Mesenteric fat pad (tissue), 1 donor: ENCODE measurements at places on chromosomes 3 and 15.
A peak's percentile ranks its signal among the peaks of the same experiment; 100 is the strongest.

DNA sequence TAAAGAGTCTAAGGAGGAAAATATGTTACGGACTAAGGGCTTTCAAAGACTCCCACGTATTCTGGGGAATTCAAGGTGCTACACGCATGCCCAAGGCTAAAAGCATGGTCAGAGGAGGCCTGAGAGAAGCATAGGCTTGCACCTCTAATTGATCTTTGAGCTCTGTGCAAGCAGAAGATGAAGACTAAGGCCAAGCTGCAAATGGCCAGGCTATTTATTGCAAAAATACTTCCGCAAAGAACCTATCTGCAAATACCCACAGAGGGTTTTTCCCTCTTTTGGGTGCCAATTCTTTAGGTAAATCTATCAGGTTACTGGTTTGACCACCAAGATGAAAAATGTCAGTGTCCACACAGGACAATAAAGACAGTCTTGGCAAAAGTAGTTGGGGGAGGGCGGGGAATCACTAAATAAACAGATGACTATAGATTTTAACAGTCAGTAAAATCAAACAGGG lies 119.5 kb downstream of the STAG1 start:
- DNase-seq, result no peak

GRCh38 chr3:36846406-36846805 lies 82.1 kb upstream of the DCLK3 start:
- no peak for DNase-seq

DNA sequence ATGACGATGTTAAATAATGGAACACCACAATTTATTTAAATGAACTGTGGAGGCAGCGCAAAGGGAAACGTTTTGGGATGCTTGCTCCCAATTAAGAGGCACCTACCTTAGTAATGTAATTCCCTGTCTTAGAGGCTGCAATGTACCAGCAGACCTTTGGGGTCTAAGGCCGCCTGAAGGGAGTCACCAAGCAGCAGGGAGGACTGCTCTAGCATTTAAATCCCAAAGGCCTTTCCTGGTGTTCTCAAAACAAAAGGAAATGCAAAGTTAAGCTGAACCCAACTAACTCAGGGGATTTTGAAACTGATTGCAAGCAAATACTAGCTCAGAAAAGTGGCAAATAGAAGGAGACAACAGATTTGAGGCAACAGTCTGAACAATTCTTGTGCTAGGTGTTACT lies 510.8 kb downstream of the GABRG3 start:
- no peak for DNase-seq

GRCh38 chr3:157087780-157088600 lies 72.0 kb downstream of the CCNL1 start:
- DNase-seq, result no peak

DNA sequence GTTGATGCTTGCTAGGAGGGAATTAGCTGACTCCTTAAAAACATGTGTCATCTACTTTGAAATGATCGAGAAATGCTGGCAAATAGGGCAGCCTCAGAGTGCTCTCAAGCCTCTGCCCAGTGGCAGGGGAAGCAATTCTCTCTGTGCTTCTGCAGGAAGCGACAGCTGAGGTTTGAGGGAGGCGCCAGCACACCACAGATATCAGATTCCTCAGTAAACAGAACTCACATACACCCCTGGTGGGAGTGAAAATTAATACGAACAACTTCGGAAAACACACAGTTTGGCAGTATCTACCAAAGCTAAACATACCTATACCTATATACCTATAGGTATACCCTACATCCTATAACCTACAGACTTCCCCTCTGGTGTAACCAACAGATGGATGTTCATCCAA lies 61.3 kb downstream of the NSMCE3 start:
- no peak for DNase-seq

- DNase-seq, result peak; percentile 84
Measured at GRCh38 chr15:67812241-67812644, 13.1 kb upstream of the SKOR1 start.

DNA sequence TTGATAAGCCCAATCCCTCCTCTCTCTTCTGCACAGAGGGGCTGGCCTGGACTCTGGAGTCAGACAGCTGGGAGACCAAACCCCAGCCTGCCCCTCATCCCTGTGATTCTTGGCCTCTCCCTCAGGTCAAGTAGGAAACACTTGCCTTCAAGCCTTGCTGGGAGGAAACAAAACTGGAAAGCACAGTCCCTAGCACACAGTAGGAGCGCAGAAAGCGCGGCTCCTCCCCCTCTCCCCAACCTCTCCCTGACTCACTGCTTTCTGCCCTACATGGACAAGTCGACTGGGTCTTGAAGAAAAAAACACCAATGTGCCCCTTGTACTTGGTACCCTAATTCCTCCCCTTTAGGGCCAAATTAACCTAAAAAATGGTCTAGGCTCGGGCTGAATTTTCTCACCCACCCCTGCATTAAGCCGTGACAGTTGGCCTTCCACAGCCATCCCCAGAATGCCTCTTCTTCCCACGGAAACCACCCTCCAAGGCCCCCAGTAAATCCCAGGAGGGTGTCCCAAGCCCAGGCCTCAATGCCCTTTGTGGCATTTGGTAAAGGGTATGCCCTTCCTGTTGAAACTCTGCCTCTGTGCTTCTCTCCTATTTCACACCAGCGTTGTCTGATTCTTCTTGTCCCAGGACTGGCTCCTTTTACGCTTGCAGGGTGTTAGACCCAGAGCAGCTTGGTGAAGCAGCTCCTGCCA lies 11.3 kb upstream of the RAF1 start:
- DNase-seq, result no peak

- peak; percentile 60 for DNase-seq
Measured at GRCh38 chr15:58434334-58434875, 2.6 kb downstream of the LIPC start.
